ENCODE measurements at places on chromosomes 3 and 15.

GRCh38 chr3:153572654-153573053 lies 410.6 kb downstream of the RAP2B start:
- DNase-seq = no peak

DNA sequence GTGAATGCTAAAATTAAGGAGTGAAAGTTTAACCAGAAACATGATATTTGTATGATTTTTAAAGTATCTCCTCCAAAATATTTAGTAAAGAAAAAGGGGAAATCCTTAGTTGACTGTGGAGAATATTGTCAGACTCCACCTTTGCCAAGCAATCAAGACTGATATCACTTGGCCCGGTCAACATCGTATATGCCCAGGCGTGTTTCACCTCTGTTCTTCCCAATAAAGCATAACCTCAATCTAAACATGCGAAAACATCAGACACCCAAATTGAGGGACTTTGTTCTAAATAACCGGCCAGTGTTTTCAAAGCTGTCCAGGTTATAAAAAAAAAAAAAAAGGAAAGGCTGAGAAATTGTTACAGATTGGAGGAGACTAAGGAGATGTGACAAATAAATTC lies 54.2 kb upstream of the PPP4R2 start:
- DNase-seq = no peak

GRCh38 chr3:46097691-46098241 lies 70.5 kb upstream of the XCR1 start:
- DNase-seq = no peak

DNA sequence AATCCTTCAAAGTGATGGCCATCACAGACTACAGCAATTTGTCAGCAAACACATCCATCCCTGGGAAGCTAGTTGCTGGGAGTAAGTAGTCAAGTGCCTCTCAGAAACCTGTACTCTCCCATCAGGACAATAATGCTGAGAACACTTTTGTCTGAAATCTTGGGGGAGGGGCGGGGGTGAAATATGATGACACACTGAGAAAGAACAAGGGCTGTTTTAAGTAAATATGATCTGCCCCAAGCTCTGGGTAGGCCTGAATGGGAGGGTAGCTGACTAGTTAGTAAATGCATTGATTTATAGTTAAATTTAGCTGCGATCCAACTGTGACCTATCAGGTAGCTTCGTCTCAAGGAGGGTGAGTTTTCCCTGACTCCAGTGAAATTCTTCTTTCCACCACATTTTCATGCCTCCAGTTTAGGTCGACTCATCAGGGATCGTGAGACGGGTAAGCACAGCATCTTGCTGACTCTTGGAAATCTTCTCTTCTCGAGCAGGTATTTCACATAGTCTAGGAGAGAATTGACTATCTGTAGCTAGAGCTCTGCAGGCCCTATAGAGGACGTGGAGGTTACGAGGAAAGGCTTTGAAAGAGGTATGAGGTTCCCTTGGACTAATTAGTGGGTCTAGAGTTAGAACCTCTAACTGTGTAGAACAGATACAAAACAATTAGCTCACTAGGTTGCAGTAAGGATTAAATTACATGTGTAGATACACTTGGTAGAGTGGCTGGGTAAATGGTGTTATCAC lies 213.4 kb upstream of the SLC2A2 start:
- DNase-seq = peak; percentile 10

DNA sequence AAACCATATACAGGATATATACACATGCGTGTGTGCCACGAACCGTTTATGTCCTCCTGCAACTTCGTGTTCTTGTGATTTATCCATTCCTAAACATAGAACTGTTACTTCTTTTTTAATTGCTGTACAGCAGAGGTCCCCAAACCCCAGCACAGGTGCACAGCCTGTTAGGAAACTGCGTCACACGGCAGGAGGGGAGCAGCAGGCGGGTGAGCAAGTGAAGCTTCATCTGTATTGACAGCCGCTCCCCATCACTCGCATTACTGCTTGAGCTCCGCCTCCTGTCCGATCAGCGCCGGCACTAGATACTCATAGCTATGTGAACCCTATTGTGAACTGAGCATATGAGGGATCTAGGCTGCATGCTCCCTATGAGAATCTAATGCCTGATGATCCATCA lies 34.9 kb upstream of the NRROS start:
- DNase-seq = no peak

GRCh38 chr3:38651153-38651789 lies 1.8 kb upstream of the SCN5A start:
- no peak for DNase-seq

DNA sequence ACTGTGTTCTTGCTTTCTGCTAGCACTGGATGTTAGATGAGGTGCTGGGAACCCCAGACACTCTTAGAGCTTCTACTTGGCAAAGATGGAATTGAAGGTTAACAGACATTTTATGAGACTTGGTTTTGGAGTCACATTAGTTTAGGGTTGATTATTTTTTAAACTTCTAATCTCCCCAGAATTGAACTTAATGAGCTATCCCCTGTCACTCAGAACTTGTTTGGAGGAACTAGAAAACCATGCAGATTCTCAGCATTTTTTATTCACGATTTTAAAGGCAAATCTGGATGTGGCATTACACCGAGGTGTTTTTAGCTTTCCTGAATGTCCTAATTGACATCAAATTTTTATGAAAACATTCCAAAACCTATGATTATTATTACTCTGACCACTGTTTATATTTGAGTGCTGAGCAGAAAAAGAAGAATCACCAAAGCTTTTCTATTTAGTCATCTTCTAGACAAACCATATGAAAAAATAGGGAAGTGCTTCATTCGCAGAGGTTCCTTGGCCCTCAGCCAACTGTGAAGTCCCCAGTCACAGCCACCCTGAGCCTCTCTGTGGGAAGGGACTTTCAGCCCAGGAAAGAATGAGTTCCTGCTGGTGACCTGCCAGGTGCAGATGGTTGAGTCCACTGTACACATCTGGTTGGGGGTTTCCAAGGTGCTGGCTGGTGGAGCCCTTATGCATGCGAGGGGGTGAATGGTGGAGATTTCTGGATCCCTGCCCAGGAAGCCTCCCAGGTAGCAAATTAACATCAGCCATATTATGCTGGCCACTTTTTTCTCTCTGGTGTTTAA lies 196.0 kb upstream of the TOPAZ1 start:
- DNase-seq = no peak

- DNase-seq = no peak
These were observed 35.1 kb downstream of the SNTN start for GRCh38 chr3:63687278-63688225.

DNA sequence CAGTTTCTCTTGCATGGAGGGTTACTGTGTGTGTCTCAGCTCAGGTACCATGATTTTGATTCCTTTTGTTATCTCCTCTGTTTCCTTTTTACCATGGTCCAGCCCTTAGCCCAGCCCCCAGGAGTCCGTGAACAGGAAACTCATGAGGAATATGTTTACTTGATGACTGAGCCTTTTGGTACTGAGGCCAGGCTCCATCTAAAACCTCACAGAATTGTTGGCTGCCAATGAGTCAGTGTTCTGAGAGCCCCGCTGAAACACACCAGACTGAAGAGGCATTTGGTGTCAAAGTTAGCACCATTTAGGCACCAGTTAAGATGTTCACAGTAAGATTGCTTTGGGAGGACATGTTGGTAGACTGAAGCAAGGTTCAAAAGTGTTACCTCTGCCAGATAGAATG lies 80.9 kb downstream of the DGKG start:
- DNase-seq = no peak

DNA sequence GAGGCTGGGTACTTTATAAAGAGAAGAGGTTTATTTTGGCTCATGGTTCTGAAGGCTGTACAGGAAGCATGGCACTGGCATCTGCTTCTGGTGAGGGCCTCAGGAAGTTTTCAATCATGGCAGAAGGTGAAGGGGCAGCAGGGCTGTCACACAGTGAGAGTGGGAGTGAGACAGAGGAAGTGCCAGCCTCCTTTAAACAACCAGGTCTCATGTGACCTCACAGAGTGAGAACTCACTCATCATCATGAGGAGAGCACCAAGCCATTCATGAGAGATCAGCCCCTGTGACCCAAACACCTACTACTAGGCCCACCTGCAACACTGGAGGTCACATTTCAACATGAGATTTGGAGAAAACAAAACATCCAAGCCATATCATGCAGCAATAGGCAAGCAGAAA lies 9.3 kb upstream of the RFTN1 start:
- no peak for DNase-seq

DNA sequence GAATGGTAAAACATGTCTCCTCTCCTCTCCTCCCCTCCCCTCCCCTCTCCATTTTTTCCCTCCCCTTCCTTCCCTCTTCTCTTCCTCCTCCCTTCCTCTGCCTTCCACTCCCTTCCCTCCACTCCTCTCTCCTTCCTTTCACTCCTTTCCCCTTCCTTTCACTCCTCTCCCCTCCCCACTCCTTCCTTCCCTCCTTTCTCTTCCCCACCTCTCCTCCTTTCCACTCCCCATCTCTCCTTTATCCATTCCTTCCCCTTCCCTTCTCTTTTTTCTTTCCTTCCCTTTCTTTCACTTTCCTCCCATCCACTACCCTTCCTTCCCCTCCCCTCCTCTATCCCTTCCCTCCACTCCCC lies 621.9 kb downstream of the AGBL1 start:
- DNase-seq = no peak

- DNase-seq = no peak
These were observed 47.1 kb downstream of the POC1A start for GRCh38 chr3:52106951-52107611.

DNA sequence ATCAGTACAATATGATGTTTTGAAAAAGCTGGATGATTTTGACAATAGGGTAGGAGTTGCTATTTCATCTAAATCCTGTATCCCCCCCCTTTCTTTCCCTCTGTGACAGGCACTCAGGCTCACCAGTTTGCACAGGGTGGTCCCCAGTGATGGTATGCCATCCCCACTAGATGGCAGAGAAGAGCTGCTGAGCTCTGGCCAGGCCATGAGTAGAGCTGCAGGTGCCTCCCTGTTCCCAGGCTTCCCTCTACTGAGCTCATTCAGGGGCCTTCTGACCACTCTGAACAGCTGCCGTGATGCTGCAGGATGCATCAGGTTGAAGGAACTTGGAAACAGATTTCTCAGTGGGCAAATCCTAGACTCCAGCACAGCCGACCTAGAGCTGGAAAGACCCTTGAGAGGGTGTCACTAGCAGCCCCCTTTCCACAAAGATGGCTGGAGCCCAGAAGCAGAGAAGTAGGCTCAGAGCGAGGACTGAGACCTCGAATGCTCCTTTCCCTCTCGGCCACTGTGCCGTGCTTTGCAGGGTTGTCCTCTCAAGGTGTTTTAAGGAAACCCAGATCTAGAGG lies 45.1 kb downstream of the EFCAB12 start:
- DNase-seq = no peak

GRCh38 chr15:61157933-61158332 lies 71.2 kb downstream of the RORA start:
- DNase-seq = no peak

DNA sequence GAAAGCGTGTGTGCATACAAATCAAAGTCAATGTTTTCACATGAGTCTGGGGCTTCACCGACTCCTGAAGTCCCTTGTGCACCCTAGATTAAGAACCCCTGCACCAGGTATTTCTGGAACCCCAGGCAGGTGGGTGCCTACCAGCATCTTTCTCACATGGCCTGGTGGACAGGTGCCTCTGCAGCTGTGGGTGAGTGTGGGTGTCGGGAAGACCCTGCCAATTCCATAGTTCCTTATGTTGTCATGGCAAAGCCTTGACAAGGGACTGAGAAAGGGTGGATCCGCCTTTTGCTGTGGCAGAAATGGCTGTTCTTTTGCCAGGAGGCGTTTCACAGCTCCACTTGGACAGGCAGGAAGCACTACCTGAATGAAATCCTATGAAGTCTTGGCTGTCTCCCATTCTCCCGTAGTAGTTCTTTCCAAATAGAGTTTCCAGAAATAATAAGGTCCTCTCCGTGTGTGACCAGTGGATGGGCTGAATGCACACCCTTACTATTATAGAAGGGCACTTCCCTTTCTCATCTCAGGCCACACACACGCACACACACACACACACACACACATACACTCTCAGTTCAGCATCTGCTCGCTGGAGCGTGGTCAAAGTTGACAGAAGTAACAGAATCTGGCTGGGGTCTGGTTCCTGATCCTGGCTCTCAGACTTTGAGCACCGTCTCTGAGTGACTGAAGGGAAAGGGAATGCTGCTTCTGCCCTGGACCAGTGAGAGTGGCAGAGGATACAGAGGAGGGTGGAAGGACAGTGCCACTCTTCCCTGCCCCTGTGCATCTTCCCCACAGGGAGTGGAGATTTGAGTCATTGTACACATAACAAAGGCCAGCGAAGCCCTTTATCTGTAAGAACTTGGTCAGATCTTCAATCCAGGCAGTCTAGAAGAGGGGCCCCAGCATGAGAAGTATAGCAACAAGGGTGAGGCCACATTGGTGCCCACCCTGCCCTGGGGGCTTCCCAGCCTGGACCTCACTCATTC lies 38.7 kb downstream of the PDIA5 start:
- no peak for DNase-seq

GRCh38 chr15:58966698-58967097 lies 20.8 kb upstream of the RNF111 start:
- no peak for DNase-seq

- no peak for DNase-seq
These were observed 38.0 kb downstream of the SEC22A start for GRCh38 chr3:123239756-123240155.

DNA sequence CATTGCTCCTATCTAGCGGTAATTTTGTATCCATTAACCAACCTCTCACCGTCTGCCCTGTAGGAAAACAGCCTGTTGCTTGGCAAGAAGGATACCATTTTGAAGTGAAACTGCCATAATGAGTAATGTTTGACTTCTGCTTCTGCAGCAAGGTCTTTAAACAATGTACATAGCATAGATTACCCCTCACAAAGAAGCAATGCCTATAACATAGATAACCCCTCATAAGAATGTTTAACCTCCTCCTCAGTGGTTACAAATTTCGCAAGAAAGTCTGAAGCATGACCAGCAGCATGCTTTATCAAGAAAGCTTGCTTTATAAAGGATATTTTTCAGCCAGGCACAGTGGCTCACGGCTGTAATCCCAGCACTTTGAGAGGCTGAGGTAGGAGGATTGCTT lies 61.2 kb upstream of the MFGE8 start:
- DNase-seq = no peak

- DNase-seq = no peak
These were observed 100.0 kb upstream of the CSPG5 start for GRCh38 chr3:47678446-47679338.

DNA sequence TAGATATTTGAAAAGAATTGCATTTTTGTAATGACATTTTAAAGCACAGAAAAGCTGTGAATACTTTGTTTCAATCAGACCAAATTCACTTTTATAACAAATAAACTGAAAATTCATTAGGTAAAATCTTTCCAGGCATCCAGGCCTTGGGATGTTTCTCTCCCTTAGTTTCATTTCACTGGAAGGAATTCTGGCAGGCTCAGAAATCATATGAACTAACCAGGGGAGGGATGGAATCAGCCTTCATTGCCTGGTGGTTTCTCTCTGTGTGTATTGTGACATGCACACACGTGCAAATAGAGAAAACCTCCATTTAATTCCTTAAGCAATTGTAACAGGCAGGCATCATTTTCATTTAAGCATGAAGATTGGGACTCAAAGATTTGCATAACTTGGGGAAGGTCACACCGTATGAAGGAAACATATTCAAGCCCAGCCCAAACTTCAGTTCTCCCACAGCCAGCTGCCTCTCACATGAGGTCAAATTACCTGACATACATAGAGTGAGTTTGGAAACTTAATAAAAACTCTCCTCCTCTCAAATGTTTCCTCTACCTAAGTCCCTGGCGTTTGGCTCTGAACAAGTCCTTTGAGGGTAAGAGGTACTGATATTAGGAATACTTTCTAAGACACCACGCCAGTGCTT lies 376.1 kb upstream of the MCTP2 start:
- DNase-seq = no peak

GRCh38 chr3:36904641-36905040 lies 40.2 kb downstream of the TRANK1 start:
- DNase-seq = no peak

- no peak for DNase-seq
These were observed 300.6 kb downstream of the SATB1 start for GRCh38 chr3:18124501-18124900.

Measured in NCI-H1436 treated with DMSO at 0.1 percent for 48 hours (cell line).